ENCODE measurements at places on chromosomes 4 and X.
A peak's percentile ranks its signal among the peaks of the same experiment; 100 is the strongest.

DNA sequence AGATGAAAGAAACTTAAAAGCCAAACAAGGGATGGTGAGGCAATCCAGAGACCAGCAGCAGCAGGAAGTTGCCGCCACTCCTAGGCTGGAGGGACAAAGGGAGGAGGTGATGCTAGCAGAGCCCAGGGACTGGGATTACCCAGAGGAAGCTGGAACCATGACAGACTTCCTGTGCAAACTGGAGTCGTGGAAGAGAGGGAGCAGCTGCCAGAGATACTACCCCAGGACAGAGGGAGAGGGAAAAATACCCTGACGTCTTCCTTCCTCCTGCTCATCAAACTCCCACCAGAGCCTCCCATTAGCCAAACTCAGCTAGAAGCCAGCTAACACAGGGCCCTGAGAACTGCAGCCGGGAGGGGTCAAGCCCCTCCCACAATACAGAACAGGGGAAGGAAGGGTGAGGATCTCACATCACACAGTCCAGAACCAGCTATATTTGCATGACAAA, 101.2 kb upstream of the KLF3 start:
- peak; percentile 76 for DNase-seq

DNA sequence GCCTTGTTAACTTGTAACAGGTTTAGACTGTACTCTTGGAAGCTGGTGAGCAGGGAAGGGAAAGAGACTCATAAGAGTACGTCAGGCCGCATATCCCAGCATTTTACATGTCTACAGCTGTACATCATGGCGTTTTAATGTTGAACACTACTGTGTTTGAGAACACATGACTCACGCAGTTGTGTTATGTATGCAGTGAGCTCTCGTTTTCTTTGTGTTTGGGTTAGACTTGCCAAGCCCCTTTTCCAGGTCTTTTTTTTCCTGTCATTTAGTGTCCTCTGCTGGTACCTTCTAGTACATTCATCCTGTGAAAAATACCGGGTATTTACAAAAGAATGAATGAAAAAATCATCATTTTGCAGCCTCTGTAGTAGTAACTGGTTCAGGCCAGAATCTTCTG, 35.3 kb downstream of the SMS start:
- no peak for DNase-seq

DNA sequence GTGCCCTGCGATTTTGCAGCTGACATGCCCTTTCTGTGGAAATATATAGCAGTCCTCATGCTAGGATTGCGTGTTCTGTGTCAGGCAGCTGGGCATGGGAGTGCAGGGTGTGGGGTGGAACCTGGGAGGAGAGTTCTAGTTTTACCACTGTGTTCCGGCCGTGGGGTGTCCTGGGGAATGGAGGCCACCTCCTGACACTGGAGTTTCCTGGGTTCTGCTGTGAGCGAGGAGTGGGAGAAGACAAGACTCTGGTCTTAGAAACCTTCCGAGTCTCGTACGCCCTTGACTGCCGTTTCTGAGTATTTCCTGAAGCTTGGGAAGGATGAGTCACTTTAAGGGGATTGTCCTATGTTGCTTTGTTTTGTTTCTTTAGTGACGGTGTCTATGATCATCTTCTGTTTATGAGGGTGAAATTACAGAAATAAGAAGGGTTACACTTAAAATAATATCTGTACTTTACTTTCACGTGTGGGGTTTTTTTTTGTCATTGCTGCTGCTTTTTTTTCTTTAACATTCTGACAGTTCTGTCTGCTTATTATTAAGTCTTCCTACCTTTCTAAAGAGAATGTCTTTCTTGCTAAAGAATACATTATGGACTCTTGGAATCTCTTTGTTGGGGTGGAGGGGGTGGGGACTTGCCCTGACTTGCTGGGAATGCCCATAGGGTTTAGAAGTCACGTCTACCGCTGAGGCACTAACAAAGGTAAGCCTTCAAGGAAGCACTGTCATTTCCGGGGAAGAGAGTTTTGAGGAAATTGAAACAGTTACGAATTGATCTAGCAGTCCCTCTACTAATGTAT, 19.1 kb downstream of the CD99 start:
- DNase-seq, result peak; percentile 88

- DNase-seq, result no peak
Measured at GRCh38 chr4:181151856-181152255, 1091.3 kb upstream of the TENM3 start.

GRCh38 chr4:23884261-23884660, 5.6 kb downstream of the PPARGC1A start:
- DNase-seq, result no peak

DNA sequence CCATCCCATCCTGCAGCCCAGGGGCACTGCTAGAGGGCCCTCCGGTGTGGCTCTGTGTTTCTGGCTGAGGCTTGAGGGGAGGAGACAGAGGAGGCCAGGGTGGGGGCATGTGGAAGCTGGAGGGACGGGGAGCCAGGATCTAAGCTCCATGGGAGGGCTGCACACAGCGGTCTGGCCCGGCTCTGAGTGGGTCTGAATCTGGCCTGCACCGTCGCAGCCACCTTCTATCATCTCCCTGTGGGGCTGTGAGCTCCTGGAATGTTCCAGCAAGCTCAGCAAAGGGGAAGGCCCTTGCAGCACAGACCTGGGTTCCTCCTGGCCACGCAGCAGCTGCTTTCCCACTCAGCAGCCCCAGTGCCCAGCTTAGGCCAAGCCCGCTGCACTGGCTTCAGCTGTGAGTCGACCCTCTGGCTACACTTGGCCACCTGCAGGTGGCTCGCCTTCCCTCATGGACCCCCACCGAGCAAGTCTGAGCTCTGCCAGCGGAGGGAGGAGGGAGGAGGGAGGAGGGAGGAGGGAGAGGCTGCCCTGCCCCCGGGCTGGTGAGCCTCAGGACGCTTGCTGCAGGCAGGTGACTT, 5.3 kb downstream of the NKX1-1 start:
- DNase-seq, result no peak

DNA sequence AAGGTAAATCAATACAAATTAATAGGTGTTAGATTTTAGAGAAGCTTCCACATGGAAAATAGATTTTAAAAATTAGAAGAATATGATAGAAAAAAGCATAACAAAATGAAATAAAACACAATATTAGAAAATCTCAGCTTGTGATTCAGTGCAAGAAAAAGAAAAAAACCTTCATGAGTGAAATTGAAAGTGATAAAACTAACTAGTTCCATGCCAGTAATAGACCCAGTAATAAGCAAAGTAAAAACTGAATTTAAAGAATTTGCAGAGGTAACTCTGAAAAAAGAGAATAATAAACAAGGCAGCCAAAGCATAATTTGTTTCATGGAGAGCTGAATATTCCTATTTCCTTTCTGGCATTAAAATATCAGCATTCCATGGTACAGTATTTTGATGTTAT, 174.3 kb upstream of the TENM3 start:
- no peak for DNase-seq

DNA sequence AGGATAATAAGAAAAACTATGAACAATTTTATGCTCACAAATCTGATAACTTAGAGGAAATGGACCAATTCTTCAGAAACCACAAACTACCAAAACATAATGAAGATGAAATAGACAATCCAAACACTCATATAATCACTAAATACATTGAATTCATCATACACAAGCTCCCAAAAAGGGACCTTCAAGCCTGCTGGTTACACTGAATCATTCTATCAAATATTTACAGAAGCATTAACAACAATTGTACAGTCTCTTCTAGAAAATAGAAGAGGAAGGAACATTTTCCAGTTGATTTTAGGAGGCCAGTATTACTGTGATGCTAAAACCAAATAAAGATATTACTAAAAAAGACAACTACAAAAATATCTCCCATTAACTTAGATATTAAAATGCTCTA, 88.3 kb downstream of the IL15 start:
- DNase-seq, result no peak

GRCh38 chrX:112672788-112673560, 6.8 kb downstream of the LHFPL1 start:
- DNase-seq, result no peak
